Nephron progenitor cell (in vitro differentiated cells): ENCODE measurements at places on chromosomes 6 and 20.

DNA sequence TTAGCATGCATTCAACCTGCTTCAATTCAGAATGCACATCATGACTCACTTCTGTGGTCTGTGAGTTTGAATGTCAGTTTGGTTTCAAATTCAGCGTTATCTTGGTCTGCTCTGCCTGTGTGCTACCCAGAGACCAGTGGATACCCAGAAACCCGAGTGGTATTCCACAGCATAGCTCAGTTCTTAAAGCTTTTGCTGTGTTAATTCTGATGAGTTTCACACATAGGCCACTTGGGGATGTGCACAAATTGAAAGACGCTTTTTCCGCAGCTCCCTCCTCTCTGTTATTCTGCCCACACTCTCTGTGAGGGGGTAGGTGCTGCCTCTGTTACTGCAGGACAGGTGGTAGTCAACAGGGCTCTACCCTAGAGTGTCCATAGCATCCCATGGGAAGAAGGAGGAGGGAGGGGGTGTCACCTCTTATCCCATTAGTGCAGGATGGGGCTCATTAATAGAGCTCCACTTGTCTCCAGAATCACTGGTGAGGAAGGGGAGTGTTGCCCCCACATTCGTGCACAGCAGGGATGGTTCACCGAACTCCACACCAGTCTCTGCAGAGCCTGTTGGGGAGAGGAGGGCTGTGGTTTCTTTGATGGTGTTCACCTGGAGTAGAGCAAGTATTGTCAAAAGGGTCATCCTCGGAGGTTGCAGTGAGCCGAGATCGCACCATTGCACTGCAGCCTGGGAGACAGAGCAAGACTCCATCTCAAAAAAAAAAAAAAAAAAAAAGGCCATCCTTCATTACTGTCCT lies 29.2 kb upstream of the SDCBP2 start:
- DNase-seq: no peak

DNA sequence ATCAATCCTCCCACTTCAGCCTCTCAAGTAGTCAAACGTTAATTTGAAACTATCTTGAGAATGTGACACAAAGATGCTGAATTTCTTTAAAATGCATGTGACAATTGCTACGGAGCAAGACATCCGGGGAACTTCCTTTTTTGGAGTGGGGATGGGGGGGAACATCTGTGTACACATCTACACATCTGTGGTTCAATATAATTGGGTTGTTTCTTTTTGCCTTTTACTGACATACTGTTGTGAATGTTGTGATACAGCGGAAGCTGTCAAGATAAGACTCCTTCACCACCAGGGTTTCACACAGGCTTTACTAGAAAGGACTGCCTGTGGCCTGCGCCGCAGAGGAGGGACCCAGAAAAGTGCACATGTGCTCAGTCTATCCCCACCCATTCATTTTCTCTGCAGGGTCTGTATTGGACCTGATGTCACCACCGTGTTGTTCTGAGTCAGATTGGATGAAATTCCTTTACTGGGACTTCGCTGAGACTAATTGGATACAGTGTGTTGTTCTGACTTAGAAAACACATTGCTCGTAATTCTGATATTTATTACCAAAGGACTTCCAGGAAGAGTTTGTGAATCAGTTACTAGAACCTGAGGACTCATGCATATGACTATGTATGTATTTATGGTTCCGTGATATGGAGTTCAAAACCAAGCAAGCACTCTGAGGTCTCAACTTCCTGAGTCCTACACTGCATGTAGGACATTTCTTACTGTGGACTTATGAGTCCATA lies 98.7 kb upstream of the SGK1 start:
- DNase-seq: no peak

GRCh38 chr6:49416195-49416594 lies 46.9 kb downstream of the MMUT start:
- no peak for DNase-seq

DNA sequence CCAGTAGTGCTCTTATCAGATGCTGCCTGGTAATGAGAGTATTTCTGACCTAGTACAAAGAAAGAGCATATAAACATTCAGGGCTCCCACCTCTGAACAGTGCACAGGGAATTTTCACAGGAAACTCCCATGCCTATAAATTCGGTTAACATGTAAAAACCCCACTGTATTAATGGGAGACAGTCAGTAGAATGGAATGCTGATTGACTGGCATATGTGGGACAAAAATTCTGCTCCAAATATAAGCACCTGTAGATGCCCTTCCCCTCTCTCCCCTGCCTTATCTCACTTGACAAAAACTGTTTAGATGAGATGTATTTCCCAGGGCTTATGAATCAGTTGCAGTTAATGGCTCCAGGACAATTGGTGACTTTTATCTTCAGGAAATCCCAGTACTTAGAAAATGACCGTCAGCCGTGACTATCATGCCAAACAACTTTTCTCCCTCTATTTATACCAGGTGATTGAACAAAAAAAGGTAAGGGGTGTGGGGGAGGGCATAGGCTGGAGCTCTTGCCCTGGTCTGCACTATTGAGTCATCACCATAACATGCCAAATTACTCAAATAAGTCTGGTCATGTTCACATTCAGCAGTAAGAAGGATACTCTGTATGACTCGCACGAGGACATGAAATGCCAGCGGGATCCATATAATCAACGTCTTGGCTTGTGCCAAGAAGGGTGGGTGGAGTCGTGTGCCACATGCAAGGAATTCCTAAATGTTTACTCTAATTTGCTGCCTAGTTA lies 176.4 kb upstream of the BMP2 start:
- no peak for DNase-seq

DNA sequence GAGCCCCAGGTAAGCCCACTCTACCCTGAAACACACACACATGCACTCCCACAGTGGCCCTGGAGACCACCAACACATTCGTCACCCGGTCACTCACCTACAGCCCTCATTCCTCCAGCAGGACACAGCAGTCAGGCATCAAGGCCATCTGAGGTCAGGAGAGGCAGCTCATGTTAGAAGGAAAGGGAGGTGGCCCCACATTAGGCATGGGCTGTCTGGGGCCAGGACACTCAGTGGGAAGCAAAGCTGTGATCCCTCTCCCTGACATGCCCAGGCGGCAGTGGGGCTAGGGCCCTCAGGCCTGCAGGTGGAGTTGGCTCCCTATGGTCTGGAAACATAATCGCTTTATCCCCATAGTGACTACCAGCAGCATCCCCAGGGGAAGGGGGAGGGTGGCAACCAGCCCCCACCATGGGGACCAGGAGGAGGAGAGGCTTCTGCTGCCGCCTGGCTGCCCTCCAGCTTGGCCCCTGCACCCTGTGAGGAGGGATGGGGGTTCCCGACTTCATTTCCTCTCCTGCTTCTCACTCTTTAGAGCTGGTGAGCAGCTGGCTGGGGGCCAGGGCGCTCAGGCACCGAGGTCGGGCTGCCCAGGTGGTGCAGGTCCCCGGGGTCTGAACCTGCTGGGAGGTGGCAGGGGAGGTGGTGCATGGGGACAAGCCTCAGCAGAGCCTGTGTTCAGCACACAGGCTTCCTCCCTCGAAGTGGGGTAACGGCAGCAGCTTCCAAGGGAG lies 76.6 kb upstream of the CST7 start:
- no peak for DNase-seq
